ENCODE measurements at places on chromosomes 7 and 10.

DNA sequence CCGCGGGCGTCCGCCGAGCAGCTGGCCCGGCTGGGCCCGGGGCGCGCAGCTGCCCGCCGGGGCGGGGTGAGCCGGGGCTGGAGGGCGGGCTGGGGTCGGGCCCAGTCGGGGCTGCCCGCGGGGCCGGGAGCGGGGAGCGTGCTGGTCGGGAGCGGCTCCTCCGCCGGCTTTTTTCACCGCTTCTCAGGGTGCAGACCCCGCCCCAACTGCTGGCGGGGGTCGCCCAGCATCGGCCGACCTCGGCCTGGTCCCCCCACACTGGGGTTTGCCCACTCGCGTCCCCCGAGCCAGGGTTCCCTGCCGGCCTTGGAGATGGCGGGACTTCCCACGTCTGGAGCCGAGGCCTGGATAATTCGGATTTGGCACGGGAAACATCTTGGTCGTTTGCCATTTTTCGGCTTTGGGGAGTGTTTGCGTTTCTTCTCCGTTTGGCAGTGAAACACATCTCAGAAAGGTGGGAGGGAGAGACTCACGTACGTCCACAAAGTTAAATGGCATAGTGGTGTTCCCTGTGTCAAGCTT is 432 bp downstream of the TMEM248 start:
- DNase-seq, result peak; percentile 6

DNA sequence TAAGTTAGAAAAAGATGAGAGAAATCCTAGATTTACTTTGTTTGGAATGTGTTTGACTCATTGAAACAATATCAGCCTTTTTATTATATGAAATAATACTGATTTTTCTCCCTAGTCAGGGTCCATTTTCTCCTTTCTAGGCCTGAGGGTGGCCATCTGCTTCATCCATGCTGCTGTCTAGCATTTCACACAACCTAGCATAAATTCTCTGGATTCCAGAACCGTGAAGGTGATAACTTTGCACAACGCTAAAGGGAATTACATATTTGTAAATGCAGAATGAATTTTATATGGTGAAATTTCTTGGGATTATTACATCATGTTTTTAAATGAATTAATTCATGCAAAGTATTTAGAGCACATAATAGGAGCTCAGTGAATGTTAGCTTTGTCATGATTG is 505.1 kb downstream of the INHBA start:
- DNase-seq, result no peak

GRCh38 chr10:132990684-132991545 is 48.5 kb upstream of the CFAP46 start:
- no peak for DNase-seq

GRCh38 chr7:137388916-137389315 is 45.4 kb upstream of the PTN start:
- no peak for DNase-seq

GRCh38 chr10:7856678-7857077 is 38.4 kb downstream of the TAF3 start:
- DNase-seq, result no peak

- no peak for DNase-seq
Observed at GRCh38 chr7:130553398-130554029, 61.6 kb downstream of the MEST start.

DNA sequence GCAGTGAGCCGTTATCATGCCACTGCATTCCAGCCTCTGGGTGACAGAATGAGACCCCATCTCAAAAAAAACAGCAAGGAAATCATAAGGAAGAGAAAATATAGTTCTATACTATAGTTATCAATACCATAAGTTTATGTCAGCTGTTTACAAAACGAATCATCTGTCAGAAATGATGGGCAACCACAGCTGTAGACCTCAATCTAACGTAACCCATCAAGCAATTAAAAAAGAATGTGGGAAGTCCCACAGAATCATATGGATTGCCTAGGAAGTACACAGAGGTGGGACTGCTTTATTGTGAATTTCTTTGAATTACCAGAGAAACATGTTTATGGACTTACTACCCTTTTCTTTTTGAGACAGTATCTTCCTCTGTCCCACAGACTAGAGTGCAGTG is 6.9 kb downstream of the NRBF2 start:
- DNase-seq, result no peak

DNA sequence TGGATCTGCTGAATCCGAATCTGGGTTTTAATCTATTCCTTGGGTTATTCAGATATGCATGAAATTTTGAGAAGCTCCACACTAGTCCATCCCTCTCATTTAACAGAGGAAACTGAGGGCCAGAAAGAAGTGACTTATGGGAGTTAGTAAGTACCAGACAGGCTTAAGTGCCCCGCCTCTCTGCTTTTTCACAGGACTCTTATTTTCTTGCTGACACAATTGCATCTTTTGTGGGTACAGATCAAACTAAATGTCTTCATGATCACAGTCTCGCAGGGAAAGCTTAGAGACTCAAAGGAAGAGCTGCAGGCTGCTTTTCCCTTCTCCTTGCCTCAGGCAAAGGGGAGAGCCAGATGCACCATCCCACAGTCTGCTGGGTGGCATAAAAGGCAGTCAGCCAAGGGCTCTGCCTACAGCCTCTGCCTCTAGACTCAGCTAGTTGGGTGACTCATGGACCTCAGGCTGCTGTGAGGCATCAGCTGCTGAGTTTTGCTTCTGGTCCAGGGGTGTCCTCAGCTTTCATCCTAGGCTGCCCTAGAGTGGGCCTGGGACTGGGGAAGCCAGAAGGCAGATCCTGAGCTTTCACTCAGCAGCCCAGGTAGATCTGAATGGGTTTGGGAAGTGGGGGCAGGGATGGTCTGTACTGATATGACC is 11.6 kb downstream of the GOLGA7B start:
- no peak for DNase-seq

GRCh38 chr10:28892818-28893547 is 215.7 kb downstream of the BAMBI start:
- no peak for DNase-seq

DNA sequence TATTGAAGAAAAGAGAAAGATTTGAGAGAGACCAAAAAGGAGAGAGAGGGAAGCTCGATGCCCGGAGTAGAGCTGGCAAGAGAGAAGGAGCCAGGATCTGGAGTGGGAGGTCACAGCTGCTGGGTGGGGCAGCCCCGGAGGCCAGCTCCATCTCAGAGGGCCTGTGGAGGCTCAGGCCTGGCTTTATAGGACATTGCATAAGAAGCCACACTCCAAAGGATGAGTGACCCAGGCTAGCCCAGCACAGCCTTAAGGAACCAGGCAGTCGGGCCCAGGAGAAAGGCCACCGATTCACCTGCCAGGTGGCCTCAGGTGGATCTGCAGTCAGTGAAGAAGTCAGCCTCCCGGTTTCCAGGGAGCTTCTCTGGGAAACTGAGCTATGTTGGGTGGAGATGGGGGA is 676 bp downstream of the PLAC9 start:
- DNase-seq, result no peak

GRCh38 chr7:4245866-4246470 is 436.1 kb upstream of the FOXK1 start:
- no peak for DNase-seq

GRCh38 chr7:158111049-158111751 is 476.4 kb downstream of the PTPRN2 start:
- DNase-seq, result no peak

DNA sequence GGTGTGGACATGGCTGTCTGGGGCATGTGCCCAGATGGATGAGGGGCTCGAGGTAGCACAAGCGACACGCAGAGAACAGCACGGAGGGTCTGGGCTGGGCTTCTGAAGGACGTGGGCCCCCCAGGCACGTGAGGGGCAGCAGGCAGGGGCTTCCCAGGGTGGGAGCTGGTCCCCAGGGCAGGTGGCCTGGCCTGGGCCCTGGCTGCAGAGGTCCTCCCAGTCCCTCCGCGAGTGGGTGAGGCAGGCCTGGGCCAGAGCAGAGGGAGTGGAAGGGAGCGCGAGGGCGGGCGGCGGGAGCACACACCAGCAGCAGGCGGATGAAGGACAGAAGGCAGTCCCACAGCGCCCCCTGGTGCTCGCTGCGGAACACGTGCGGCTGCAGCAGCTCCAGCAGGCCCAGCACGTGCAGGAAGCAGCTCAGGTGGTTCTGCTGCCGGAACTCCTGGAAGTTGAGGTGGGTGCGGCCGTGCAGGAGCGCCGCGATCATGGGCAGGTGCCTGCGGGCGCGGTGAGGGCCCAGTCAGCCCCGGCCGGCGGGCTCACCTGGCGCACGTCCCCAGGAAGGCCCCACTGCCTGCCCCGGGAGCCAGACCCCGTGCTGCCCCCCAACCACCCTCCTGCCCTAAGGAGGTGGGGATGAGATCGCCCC is 14.7 kb upstream of the MICALL2 start:
- DNase-seq, result peak; percentile 72

GRCh38 chr7:96558530-96558929 is 151.1 kb downstream of the SEM1 start:
- no peak for DNase-seq

DNA sequence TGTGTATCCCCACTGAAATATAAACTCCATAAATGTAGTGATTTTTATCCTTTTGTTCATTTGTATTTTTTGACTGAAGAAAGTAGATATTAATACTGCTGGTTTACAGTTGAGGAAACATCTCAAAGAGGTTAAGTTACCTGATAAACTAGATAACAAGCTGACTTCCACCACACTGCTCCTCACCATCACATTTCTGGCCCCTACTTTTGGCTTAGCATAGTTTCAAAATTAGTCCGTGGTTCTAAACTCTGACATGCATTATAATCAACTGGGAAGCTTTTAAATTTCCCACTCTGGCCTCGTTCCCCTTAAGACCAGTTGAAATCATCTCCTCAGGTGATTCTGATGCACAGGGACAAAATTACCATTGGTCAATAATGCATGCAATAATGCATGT is 43.5 kb downstream of the ANKIB1 start:
- DNase-seq, result no peak

DNA sequence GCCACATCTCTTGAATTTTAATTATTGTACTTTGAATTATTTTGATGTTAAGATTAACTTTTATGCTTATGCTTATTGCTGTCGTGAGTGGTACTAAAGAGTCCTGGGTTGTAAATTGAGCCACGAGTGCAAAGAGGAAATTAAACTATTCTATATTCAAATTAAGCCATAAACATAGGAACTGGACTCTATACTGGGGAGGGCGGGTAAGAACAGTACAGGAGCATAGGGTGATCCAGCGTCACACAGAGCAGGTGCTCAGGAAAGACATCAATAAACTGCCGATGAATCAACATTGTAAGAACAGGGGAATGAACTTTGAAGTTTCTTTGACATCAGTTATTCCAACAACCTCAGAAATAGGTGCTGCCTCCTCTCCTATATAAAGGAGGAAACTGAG is 219.6 kb downstream of the CACNB2 start:
- no peak for DNase-seq

Measured in effector memory CD4-positive, alpha-beta T cell (primary cell).